ENCODE measurements at places on chromosomes 5 and 9.

- no peak for DNase-seq
Observed at GRCh38 chr9:479971-480350, 265.3 kb downstream of the DOCK8 start.

- DNase-seq = no peak
Observed at GRCh38 chr5:132218321-132218720, 9.3 kb downstream of the P4HA2 start.

- DNase-seq = no peak
Observed at GRCh38 chr5:115522832-115523403, 21.7 kb downstream of the FEM1C start.

DNA sequence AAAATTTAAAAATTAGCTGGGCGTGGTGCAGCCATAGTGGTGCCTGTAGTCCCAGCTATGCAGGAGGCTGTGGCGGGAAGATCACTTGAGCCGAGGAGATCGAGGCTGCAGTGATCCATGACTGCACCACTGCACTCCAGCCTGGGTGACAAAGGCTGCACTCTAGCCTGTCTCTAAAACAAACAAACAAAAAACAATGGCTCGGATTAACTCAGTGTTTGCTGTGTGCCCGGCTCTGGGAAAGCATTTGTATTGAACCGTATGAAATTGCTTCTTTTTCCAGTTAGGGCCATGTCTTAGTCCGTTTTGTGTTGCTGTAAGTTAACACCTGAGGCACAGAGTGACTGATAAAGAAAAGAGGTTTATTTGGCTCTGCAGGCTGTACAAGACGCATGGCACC is 62.6 kb downstream of the CFAP77 start:
- no peak for DNase-seq

- no peak for DNase-seq
Observed at GRCh38 chr5:7274203-7274602, 121.7 kb upstream of the ADCY2 start.

GRCh38 chr5:76582230-76583162 is 40.7 kb downstream of the F2RL2 start:
- no peak for DNase-seq

DNA sequence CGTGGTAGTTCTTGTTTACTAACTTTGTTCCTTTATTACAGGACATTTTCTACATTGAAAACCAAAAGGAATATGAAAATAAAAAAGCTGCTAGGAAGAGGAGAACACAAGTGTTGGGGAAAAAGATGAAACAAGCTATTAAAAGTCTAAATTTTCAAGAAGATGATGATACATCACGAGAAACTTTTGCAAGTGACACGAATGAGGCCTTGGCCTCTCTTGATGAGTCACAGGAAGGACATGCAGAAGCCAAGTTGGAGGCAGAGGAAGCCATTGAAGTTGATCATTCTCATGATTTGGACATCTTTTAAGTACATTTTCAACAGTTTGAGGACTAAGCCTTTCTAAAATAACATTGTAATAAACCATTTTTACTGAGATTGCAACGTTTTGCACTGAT is 23.8 kb downstream of the PHAX start:
- DNase-seq = peak; percentile 73

DNA sequence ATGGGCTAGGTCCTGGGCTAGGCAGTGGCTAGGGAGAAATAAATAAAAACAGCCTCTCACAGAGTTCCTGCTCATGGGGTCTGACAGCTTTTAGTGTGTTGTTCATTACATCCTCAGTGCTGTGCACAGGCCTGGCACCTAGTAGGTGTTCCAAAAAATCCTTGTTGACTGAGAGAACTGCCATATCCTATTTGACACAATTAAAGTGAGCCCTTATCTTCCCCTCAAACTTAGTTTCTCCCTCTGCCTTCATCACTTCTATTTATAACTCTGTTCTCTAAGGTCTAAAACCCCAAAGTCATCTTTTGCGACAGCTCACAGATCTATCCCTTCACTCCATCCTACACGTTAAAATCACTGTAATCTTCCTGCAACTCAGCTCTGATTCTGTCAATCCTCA is 549.1 kb upstream of the DAP start:
- no peak for DNase-seq

DNA sequence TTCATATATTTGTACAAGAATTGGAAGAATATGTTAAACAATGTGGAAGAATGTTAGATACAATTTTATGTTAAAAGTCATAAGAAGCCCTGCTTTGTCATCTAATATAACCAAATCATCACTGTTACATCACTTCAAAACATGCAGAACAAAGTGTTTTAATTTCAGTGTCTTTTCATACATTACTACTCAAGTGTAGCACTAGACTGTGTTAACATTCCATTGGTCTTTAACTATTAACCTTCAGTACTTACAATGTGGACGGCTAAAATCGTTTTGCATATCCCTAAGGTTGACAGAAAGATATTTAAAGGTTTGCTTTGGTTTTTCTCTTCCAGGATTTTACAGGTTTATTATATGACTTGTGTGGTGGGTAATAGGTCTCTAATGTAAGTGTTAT is 50.9 kb downstream of the VCAN start:
- DNase-seq = no peak

DNA sequence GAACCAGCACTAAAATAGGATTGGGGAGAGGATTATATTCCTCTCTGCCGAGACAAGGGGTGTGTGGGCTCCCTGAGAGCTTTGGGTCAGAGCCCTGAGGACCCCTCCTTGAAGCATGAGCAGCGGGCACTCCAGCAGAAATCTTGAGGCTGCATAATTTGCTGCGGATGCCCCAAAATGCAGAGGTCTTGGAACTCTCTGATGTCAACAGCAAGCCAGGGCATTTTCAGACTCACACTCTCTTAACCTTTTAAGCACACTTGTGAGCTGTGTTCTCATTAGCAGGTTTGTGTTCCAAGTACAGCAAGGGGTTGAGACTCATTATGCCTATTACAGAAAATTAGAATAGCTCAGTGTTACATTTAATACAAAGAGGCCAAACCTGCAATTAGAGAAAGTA is 513.0 kb upstream of the ADAMTS16 start:
- DNase-seq = no peak

GRCh38 chr9:17609312-17610005 is 30.6 kb downstream of the SH3GL2 start:
- DNase-seq = no peak

- DNase-seq = no peak
Observed at GRCh38 chr5:173454361-173454735, 126.1 kb upstream of the STC2 start.

DNA sequence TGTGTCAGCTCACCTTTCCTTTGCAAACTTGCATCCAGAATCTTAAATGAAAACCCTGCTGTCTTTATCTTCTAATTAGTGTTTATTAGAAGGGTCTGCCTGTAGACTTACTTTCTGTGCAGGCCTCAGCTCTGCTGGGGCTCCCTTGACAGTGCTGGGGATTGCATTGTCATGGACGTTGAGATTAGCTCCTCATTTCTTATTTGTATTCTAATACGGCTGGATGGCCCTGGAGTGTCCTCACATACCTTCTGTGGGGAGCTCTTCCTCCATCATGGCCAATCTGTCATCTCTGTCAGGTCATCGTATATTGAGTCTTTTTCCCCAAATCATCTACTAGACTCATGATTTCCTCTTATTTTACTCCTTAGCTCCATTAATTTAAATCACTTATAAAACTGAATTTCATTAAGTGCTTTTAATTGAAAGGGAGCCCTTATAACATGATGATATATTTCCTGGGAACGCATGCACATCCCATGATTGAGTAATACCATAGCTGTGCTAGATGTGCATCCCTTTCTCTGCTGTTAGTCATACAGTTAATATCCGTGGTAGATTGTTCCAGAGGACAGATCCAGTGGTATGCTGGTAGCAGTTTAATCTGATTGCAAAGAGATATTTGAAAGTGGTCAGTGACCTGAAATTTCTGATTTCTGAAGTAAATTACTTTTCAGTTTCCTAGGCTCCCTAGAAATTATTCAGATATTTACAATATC is 61.6 kb downstream of the ICE1 start:
- DNase-seq = no peak

DNA sequence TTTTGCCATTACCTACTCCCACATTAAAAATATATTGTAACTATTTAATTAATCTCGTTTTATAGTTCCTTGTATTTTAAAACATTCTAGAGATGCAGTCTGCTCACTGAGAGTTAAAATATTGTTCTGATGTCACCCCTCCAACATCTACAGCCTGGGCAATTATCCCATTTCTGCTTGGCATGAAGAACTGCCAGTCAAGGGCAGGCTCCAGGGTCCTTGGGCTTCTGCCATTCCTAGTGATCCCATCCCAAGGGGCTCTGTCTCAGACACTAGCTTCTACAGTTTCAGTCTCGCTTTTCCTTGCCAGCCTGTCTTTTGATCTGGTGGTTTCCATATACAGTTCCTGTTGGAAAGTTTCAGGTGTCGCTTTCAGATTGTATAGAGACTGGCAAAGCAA is 287.2 kb downstream of the TMEM232 start:
- no peak for DNase-seq

DNA sequence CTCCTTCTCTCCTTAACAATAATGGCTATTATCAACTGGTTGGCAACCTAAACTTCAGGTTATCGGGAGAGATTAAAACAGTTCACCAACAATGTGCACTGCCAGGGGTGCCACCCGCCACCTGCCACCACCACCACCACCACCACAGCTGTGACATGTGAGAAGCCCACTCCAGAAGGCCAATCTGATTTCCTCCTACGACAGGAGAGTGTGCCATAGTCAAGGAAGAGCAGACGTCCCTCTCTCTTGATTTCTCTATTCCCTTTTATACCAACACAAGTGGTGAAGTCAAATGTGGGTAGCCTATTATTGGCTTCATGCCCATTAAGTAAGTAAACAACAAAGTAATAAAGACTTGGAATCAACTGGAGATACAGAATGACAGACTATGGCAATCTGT is 22.4 kb downstream of the GNAQ start:
- DNase-seq = no peak

- DNase-seq = no peak
Observed at GRCh38 chr9:4171261-4171900, 128.5 kb downstream of the GLIS3 start.

DNA sequence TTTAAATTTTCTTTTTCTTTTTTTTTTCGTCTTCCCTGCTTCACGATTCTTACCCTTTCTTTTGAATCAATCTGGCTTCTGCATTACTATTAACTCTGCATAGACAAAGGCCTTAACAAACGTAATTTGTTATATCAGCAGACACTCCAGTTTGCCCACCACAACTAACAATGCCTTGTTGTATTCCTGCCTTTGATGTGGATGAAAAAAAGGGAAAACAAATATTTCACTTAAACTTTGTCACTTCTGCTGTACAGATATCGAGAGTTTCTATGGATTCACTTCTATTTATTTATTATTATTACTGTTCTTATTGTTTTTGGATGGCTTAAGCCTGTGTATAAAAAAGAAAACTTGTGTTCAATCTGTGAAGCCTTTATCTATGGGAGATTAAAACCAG is 352.2 kb downstream of the NTRK2 start:
- no peak for DNase-seq

GRCh38 chr5:38184627-38185026 is 73.7 kb upstream of the EGFLAM start:
- DNase-seq = no peak

DNA sequence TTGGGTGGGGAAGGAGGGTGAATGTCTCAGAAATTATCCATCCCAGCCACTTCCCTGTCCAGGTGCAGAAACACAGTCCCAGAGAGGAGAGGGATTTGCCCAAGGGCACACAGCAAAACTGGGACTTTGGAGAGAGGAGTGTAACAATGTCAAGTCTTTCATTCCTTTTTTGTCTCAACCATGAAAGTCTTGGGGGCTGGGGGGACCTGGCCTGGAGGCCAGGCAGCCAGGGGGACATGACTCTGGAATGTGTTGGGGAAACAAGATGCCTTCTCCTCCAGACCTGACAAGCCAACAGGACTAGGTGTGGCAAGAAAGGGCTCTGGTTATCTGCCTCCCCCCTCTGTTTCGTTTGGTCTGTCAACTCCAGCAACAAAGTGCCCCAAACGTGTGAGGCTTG is 13.9 kb upstream of the HAND1 start:
- DNase-seq = no peak

DNA sequence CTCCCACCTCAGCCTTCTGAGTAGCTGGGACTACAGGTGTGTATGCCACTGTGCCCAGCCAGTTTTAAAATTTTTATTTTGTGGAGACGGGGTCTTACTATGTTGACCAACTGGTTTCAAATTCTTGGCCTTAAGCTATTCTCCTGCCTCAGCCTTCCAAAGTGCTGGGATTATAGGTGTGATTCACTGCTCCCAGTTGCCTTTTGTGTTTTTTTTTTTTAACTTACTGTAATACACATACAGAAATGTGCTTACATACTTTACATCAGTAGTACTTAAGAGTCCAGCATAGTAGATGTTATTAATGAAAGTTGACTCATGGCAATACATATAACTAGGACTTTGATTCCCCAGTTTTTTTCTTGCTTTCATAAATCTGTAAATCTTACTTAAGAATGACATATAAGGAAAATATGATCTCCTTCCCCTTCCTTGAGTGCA is 4.7 kb downstream of the MAN2A1 start:
- DNase-seq = no peak

- no peak for DNase-seq
Observed at GRCh38 chr9:8668751-8669150, 869.2 kb upstream of the DMAC1 start.

DNA sequence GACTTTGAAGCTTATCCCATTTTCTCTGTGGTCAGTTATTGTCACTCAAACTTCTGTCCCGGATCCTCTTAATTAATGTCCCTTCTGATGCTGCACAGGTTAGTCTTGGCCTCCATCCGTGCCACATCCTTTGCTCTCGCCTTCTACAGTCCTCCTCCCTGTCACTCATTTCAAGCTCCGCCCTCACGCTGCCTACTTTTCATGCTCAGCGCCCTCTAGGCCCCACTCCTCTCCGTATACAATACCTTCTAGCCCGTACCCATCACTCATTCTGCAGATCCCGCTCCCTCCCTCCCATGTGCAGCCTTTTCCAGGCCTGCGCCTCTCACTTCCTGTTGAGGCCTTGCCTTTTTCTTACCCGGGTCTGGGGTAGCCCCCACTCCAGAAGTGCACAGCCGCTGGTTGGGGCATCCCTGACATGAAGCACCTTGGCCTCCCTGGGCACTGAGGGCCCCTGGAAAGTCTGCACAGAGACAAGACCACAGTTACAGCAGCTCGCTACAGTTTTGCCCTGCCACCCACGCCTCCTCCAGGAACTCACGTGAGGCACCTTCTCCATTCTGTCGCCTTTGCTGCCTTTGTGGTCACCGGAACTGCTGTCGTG is 88.5 kb upstream of the SLC25A48 start:
- DNase-seq = no peak

GRCh38 chr5:139666551-139666950 is 18.4 kb downstream of the CXXC5 start:
- DNase-seq = no peak

GRCh38 chr5:149586708-149587318 is 5.5 kb downstream of the ARHGEF37 start:
- DNase-seq = no peak

DNA sequence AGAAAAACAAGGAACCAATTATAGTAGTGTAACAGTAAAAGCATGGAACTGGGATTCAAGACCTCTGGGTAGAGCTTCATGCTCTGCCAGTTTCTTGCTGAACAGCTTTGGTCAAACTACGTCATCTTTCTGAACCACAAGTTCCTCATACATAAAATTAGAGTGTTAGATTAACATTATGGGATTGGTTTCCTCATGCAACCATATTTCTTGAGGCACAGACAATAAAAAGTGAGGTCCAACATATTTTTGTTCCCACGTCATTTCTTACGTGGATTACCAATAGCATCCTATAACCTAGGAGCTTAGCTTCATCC is 354.8 kb downstream of the TMEM232 start:
- DNase-seq = no peak

- no peak for DNase-seq
Observed at GRCh38 chr5:54882841-54883240, 102.6 kb downstream of the ESM1 start.

- DNase-seq = no peak
Observed at GRCh38 chr5:160159991-160160792, 40.9 kb upstream of the PWWP2A start.

Data from HCT116 (cell line).